ENCODE measurements at places on chromosomes 12 and 14.
A peak's percentile ranks its signal among the peaks of the same experiment; 100 is the strongest.

DNA sequence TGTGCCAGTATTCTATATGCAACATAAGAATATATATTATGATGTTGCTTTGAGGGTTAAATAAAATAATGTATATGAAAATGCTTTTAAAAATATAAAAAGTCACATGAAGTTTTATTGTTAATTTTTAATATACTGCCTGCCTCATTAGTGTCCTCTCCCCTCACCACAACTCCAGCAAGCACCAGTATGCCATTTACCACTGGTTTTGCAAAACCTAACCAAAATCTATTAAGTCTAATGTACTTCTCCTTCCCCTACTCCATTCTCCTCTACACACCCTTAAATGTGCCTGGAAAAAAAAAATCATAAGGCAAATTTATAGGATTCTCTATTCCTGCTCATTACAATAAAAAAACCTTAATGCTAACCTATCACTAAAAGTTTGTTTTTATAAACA, 24.0 kb upstream of the GNG2 start:
- no peak for DNase-seq

GRCh38 chr12:99259040-99259934, 388.3 kb upstream of the GARIN6 start:
- no peak for DNase-seq

GRCh38 chr12:26269562-26270284, 74.3 kb downstream of the SSPN start:
- DNase-seq: no peak

GRCh38 chr12:99852666-99853065, 132.1 kb downstream of the ANKS1B start:
- DNase-seq: no peak

- DNase-seq: peak; percentile 2
Measured at GRCh38 chr14:69895109-69895508, 15.9 kb downstream of the SMOC1 start.

DNA sequence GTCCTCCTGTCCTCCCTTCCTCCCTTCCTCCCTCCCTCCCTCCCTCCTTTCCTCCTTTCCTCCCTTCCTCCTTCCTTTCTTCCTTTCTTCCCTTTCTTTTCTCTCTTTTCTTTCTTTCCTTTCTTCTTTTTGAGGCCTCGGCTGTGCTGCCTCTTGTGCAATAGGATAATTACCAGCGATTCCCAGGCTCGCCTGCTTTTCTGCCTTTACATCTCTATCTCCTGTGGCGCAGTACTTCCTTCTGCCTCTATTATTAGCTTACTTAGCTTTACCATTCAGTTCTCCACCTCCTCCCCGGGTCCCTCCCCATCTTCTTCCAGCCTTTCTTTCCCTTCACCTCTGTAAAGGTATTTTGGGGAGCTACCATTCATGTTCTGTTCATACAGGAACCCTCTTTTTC, 19.9 kb downstream of the ETV6 start:
- DNase-seq: no peak

- DNase-seq: no peak
Measured at GRCh38 chr14:27243365-27243764, 645.5 kb upstream of the NOVA1 start.

DNA sequence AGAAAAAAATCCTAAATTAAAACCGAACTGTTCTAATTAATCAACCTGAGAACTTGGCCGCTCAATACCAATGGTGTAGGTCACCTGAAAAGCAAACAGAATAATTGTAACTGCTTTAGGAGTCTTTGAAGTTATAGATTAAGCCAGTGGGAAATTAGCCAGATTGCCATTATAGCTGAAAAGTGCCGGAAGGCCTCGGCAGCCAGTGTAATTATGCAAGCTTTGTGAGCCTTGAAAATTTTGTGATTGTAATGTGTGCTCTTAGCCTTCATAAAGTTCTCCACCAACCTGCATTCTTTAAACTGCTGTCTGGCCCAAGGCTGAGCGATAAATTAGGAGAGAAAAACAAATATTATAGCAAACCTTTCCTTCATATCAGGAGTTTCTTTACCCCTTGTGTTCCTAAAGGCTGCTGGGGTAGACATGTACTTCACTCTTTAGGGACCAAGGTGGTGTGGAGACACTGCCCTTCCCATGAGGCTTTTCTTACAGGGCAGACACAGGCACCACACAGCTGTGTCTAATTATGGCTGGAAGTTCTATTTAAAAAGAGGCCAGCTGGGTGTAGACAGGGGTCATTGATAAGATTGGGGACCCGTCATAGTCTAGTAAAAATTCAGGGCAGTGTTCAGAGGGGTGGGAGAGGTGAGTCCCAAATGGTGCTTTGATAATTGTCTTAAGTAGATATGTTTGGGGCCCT, 991.2 kb downstream of the FLRT2 start:
- DNase-seq: no peak

DNA sequence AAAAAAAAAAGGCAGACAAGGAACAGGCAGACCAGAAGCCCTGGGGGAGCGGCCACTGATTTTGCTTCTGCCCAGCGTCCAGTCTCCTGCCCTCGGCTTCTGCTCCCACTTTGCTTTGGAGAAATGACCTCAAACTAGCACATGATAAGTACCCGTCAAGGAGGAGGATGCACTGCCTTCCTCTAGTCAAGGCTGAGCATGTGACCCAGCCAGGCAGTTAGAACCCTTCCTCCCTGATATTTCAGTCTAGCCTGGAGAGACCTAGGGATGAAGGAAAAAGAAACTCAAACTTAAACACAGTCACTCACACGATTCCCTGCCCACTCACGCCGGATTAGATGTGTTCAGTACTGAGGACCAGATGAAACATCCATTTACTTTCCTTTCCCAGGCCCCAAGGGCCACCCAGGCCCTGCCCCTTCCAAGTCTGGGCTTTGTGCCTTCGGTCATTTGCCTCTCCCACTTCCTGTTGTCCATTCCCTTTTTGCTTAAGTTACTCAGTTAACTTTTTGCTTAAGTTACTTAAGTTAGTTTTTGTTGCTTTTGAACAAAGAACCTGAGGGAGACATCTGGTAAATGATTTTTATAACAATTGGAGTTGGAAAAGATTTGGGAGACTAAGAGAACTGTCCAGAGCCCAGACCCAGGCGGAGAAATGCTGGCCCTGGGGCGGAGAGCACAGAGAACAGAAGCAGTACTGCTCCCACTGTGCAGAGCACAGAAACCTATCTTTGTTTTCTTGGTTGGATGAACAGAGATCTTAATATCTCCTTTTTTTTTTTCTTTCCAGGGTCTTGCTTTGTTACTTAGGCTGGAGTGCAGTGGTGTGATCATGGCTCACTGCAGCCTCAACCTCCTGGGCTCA, 23.0 kb upstream of the TTC7B start:
- DNase-seq: peak; percentile 69

GRCh38 chr12:54683398-54683797, 35.2 kb upstream of the DCD start:
- DNase-seq: no peak

DNA sequence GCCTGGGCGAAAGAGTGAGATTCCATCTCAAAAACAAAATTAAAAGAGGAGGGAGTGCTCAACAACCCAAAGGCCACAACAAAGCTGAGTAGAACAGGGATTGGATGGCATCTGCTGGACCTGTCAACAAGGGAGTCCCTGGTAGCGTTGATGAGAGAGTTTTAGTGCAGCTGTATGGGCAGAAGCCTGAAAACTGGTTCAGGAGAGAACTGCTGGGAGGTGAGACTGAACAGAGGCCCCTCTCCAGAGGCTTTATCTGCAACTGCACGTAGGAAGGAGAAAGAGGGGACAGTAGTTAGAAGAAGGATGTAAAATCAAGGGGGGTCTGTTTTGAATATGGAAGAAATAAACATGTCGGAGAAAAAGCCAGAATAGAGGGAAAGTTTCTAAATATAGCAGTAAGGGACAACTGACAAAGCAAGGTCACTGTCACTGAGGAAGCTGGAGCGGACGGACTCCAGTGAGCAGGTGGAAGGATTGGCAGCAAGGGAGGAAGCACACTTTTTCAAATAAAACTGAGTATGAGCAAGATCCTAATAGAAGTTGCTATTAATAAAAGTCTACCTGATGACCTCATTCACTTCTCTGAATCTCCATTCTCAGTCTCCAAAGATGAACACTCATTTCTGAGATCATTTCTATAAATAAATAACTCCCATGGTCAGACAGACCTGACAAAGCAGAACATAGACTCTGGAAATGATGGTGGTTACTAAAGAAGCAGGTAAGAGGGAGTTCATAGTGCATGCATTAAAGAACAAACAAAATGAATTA, 11.8 kb upstream of the ATF1 start:
- DNase-seq: no peak

DNA sequence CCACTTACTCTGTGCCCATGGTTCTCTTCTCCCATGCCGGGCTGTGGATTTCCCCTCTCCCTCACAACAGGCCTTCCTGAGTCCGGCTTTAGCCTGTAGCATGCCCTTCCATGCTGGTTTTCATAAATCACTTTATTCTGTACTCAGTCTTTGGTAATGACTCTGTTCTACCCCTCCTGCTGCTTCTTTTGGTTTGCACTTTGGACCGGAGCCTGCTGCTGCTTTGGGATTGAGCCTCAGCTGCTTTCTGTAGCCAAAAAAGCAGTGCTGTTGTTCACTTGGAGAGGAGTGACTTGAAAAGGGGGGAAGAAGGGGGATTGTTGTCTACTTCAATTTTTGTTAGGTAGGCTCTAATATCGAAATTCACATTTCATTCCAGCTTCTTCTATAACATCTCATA, 8.5 kb upstream of the SLC6A13 start:
- DNase-seq: no peak

DNA sequence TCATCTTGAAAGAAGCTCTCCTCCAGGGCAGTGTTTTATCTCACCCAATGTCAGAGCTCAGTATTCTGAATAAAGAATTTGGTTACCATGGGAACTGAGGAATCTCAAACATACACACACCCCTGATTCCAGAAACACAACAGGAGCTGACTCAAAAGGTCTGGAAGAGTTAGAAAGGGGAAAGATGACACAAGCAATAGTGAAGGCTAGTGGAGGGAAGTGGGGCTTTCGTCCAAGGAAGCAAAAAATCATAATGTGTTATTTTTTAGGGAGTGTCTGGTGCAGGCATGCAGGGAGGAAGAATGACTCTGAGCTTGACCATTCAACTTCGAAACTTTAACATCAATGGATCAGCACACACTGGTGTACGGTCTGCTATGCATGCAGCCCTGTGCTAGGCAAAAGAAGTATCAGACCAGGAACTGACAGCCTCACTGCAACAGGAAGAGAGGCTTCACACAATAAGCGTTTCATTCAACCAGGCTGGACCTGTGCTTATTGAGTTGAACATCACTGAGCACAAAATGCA, 20.3 kb downstream of the HEBP1 start:
- peak; percentile 89 for DNase-seq

- DNase-seq: no peak
Measured at GRCh38 chr12:5665615-5666014, 233.7 kb downstream of the NTF3 start.

- no peak for DNase-seq
Measured at GRCh38 chr14:68181519-68182326, 362.1 kb downstream of the RAD51B start.

DNA sequence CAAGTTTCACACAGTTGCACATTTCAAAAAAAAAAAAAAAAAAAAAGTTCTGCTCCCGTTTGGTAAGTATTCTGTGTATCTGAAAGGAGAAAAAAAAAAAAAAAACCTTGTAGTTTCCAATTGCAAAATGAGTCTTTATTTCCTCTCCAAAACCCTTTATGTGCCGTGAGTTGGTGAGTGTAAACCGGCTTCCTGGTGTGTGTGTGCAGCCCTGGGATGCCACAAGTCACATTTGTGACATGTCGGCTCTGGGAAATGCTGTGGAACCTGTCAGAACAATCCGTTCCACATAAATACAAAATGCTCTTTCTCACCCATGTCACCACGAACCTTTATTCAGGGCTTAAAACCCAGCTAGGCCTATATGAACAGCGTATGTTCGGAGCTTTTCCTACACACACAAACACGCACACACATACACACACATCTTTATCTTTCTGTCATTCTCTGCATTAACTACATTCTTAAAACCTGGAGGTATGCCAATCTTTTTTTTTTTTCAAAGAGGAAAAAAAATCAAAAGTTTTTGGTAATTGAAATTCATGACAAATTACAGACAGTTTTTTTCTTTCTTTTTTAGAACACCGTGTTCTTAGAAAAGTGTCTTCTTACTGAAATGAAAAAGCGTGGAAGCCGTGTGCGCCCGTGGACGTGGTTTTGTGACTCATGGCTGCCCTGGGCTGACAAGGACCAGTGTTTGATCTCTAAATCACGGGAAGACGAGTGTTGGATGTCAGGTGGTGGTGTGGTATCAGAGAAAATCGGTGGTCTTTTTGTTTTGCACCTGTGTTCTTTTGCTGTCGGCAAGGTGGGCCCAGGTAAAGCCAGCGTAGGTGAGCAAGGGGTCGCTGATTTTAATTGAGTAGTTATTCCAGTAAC, 612.0 kb downstream of the VRK1 start:
- DNase-seq: no peak

DNA sequence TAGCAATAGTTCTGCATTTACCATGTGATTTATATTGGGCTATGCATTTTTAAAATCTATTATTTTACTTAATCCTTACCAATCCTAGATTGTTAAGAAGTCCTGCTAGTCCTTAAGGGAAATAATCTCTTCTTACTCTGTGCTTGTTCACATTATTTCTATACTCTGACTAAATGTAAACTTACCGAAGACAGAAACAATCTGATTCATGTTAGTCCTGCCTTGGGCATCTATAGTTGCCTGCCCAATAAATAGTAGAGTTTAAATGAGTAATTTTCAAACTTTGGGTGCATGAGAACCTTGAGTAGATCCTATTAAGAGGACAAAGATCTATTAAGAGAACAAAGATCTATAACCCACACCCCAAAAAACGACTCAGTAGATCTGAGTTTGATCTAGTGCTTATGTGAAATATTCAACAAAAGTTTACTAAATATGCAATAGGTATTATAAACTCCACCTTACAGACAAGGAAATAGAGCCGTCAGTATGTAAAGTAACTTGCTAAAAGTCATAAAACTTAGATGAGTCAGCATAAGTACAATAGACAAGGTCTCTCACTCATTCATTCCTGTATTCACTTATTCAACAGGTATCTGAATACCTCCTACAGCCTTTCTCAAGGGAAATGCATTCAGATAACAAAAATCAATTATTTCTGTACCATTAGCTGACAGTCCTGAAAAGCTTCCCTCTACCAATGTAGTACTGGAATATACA, 127.6 kb downstream of the PAWR start:
- no peak for DNase-seq

DNA sequence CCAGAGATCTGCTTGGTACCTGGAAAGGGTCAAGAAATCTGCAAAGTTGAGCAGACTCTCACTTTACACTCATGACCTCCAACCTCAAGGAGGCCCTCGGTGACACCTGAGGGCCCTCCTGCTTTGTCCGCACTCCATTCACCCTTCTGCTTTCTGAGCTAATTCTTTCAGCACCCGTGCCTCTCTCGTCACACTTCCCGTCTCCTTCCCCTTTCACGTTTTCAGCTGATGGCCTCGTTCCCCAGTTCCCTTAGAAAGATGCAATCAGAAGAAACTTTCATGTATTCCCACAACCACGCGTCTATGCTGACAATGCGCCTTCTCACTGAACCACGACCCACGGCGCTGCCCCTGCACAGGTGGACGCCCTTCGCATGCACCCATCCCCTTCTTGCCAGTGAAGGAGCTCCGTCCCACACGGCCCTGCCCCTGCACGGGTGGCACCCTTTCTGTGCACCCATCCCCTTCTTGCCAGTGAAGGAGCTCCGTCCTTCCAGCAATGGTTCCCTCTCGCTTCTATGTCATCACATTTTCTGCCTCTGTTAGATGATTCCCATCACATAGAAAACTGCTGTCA, 340.1 kb upstream of the FKBP4 start:
- DNase-seq: no peak

GRCh38 chr12:80195074-80195726, 95.9 kb downstream of the OTOGL start:
- peak; percentile 72 for DNase-seq

GRCh38 chr14:97276573-97276972, 479.4 kb downstream of the VRK1 start:
- DNase-seq: no peak

GRCh38 chr12:76717314-76717713, 46.6 kb upstream of the ZDHHC17 start:
- DNase-seq: no peak
